ENCODE measurements at places on chromosomes 16 and 17. TPM values are rescaled to one million over a fixed set of nuclear protein-coding genes. Genes with fewer than 3 reads are reported as not detected.

GRCh38 chr17:40177275-40177874 is at the start of gene RAPGEFL1:
RAPGEFL1 (plus strand) TSS chr17:40177470; CDS start chr17:40177862, 392 bp downstream.
- DNase-seq: no peak

- DNase-seq: no peak
These were observed at the start of gene OR1F1 for GRCh38 chr16:3187798-3188674. OR1F1 (plus strand) TSS chr16:3188204.

GRCh38 chr17:28365487-28365886 is 488 bp upstream of the SEBOX start:
- DNase-seq: no peak

DNA sequence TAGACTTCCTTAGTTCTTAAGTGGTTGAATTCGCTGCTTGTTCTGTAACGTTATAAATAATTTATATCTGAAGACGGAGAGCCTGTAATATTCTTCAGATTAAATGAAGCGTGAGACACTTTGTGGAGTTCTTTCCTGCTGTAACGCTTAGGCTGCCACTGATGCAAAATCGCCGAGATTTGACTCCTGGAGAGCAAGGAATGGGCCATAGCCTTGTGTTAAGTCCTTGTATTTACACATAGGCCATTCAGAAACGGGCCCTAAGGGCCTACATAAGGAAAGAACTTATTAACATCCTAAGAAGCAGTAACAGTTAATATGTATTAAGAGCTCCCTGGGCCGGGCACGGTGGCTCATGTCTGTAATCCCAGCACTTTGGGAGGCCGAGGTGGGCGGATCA is 936 bp downstream of the EMC6 start:
- DNase-seq: no peak

GRCh38 chr17:60823515-60823914 is 145.9 kb downstream of the BCAS3 start:
- DNase-seq: no peak

GRCh38 chr17:48198950-48199541 is 91.5 kb downstream of the SNX11 start:
- DNase-seq: no peak

GRCh38 chr17:53765609-53766008 is 57.1 kb upstream of the KIF2B start:
- DNase-seq: no peak

- DNase-seq: no peak
These were observed 24.3 kb downstream of the PLCD3 start for GRCh38 chr17:45108051-45108450.

DNA sequence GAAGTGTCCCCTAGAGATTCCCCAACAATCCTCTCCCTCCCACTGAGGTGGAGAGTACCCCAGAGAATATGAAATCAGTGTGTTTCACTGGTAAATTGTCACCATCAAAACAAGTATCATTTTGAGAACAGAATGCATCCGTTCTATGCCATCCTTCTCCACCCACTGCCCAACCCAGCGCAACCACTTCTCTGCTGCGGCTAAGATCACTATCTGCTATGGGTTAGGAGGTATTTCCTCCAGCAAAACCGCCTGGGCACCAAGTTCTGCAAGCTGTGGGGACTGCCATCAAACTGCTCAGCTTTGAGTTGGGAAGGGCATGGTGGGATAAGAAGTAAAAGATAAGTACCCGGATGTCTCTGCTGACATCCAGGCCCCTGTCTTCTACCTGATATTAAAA is 24.4 kb downstream of the CNTNAP1 start:
- no peak for DNase-seq

DNA sequence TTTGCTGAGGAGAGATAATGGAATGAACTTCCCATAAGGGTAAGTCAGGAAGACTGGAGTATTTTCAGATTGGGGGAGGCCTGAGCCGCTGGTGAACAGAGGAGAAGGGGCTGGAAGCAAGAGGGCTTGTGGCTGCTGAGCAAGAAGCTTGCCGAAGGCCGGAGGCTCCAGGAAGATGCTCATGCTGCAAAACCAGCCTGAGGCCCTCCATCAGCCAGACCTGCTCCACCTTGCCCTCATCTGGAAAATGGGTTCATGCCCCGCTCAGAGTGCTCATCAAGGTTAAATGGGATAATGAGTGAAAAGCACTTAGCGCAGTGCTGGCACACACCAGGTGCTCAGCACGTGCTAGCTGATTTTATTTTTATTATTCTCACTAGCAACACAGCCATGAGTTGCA is 5.5 kb upstream of the ASGR1 start:
- no peak for DNase-seq

- no peak for DNase-seq
These were observed 51.4 kb downstream of the RAP1GAP2 start for GRCh38 chr17:2847381-2848333.

DNA sequence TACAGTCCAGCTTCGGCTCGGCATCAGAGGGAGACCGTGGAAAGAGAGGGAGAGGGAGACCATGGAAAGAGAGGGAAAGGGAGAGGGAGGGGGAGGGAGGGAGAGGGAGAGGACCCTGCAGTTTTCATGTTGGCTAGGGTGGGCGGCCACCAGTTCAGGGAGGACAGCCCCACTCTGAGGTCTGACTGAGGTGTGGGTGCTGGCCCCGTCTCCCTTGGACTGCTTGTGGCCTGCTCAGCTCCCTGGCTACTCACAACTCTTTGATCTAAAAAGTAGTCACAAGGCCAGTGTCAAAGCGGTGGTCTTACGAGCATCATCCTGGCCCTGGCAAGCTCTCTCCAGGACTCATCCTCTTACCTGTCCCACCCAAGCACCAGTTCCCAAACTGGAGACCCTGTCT is 9.4 kb downstream of the COX4I1 start:
- no peak for DNase-seq

DNA sequence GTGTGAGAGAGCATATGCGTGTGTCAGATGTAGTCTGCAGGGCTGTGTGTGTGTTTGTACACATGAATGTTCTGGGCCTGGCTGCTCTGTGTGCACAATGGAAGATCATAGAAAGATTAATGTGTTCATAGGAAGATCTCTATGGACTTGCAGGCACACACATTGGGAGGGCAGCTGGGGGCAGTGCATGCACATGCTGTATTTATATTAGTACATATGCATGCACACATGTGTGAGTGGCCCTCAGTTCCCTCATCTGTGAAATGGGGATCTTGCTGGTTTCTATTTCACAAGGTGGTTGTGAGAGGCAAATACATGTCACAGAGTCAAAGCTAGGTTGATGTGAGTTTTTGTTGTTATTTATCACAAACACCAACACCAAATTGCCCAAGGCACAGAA is 2.1 kb downstream of the CA7 start:
- no peak for DNase-seq

DNA sequence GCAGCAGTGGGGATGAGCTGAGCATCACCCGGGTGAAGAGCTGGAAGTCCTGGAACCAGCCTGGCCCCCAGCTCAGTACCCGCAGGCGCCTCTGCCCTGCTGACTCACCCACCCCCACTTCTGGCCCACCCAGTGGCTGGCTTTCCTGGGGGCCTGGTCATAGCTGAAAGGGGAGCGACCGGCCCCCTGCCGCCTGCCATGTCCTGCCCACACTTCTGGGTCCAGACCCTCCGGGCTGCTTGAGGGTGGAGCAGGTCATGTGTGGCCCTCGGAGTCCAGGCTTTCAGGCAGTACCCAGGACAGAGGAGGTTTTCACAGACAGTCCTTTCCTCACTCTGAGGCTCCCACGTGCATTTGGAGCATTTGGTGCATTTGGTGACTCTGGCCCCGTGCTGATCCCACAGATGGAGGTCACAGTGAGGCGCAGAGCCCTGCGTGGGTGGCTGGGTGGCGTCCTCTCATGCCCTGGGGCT is 7.1 kb upstream of the PIEZO1 start:
- no peak for DNase-seq

- DNase-seq: no peak
These were observed 221.0 kb downstream of the FOXL1 start for GRCh38 chr16:86799367-86799766.

- DNase-seq: no peak
These were observed 988 bp upstream of the IL21R start for GRCh38 chr16:27400751-27401620.

- no peak for DNase-seq
These were observed 17.0 kb downstream of the GFOD2 start for GRCh38 chr16:67702130-67702529.

GRCh38 chr16:27355610-27356009 is 41.8 kb downstream of the IL4R start:
- DNase-seq: no peak

GRCh38 chr16:80176114-80176513 is 364.7 kb upstream of the DYNLRB2 start:
- no peak for DNase-seq

DNA sequence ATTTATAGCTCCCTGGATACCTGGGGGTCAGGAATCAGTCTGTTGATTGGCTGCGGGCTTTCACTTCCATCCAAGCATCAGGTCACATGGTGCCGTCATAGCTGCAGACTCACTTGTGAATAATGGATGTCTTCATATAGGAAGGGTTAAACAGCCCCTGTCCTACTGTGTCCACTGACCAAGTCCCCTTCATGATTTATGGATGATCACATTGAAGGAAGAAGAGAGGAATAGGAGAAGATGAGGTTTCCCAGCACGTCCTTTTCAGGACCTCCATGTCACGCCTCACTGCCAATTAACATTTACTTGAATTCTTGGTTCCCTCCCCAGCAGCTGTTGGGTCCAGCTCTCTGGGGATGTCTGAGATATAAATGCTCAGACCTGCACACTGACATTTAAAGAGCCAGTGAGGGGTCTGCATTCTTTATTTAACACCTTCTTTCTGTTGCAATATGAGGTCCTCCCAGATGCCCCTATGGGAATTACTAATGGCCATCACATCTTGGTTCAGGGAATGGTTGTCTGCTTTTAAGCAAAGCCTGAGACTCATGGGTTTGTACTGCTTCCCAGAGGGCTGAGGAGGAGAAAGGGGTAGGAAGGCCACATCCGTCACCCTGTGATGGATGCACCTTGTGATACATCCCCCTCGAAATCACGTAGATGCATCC is 230.6 kb upstream of the HSBP1 start:
- no peak for DNase-seq

GRCh38 chr17:76359375-76359774 is 5.7 kb upstream of the PRPSAP1 start:
- no peak for DNase-seq

DNA sequence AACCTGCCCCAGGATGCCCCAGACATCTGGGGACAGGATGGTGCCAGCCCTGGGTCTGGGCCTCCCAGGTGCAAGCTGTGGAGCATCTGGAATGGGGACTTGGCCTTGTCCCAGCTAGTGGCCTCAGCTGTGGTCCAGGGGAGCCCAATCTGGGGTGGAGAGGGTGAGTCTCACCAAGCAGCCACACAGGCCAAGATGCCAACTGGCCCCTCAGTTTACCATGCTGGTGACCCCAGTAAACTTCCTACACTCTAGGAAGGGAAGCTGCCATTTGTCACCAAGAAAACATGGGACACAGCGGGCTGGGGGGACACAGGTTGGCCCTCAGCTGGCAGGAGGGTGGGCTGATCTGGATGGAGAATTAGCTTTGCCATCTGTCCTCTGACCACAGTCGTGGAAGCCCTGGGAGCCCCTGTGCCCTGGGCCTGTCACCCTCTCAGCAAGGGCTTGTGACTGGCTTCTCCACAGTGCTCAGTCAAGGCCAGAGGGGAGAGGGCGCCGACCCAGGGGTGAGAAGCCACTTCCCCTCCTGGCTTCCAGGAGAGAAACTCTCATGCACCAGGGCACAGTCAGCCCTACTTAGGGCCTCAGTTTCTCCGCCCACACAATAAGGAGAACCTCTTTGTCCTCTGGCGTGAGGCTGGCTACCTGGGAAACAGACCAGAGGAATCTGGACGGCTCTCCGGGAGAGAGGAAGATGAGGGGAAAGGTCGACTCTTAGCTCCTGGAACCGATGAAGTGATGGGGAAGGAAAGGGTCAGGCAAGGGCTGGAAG is 126.4 kb upstream of the SMURF2 start:
- no peak for DNase-seq

DNA sequence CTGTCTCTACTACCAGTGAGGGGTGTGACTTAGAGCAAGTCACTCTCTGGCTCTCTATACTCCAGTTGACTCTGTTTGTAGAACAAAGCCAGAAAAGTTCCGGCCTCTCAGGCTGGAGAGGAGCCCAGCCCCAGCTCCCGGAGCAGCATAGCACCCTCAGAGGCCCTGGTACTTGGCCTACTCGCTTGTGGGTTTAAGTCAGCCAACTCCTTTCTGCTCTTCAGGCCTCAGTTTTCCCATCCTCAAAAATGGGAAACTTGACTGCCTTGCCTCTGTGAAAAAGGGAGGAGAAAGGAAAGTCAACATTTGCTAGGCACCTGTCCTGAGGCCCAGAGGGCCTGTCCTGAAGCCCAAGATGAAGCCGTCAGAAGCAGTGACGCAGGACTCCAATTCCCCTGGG is 1.1 kb downstream of the CHST6 start:
- no peak for DNase-seq

- no peak for DNase-seq
These were observed 10.2 kb downstream of the CRYBA1 start for GRCh38 chr17:29256735-29257466.

DNA sequence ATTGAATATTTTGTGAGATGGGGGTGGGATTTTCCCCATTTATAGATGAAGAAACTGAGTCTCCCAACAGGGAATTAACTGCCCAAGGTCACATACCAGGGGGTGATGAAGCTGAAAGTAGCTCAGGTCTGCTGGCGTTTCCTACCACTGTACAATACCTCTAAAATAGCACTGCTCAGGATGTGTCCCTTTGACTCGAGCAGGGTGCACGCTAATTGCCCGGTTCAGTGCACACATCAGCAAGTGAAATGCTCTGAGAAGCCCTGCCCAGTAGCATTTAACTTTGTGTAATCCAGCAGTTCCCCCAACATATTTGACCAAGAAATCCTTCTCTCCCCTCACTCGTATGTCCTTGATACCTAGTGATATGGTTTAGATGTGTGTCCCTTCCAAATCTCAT is 50.1 kb upstream of the DDX52 start:
- no peak for DNase-seq

Gene MTMR4
- polyA plus RNA-seq: 50.4 TPM

Gene B4GALNT2
- 0.40 TPM for polyA plus RNA-seq

Gene JUP
- 222 TPM for polyA plus RNA-seq

Gene TPSG1
- polyA plus RNA-seq: 1.7 TPM

Gene CLEC19A
- polyA plus RNA-seq: 0.27 TPM

Gene XYLT1
- polyA plus RNA-seq: 7.8 TPM

Gene LRRC45
- 17.5 TPM for polyA plus RNA-seq

Gene KRTAP2-1
- not detected for polyA plus RNA-seq

Gene TEX19
- polyA plus RNA-seq: not detected

Gene AATK
- polyA plus RNA-seq: 7.8 TPM

Gene TBC1D3I
- polyA plus RNA-seq: 0.92 TPM

Gene SLC35G6
- 0.26 TPM for polyA plus RNA-seq
